H9 (cell line): ENCODE measurements at places on chromosomes 13 and 19. TPM values are rescaled to one million over a fixed set of nuclear protein-coding genes. Genes with fewer than 3 reads are reported as not detected.
A peak's percentile ranks its signal among the peaks of the same experiment; 100 is the strongest.

- no peak for DNase-seq
These were observed 132.9 kb downstream of the RAP2A start for GRCh38 chr13:97566907-97567306.

DNA sequence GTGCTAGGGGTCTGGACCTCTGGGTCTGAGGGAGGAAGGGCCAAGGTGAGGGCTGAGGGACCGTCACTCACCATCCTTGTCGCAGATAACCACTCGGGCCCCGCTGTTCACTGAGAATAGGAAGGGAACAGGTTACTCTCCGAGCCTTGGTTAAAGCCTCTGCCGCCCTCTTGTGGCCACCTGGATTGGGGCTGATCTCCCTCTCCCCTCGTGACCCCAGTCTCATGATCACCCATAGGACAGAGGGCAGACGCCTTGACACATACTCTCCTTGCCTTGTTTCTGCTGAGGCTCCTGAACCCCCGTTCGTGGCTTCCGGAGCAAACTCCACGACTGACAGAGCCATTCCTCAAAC is 580 bp downstream of the HSD17B14 start:
- peak; percentile 95 for DNase-seq

GRCh38 chr13:99908140-99908803 is 63.3 kb downstream of the ZIC5 start:
- no peak for DNase-seq

The CEACAM16 gene
- total RNA-seq, result not detected in 2 replicates

The SYNGR4 gene
- total RNA-seq, result 0.31 TPM in 1 of 2 replicates, not detected in the other
